ENCODE measurements at places on chromosomes 7 and 10.
A peak's percentile ranks its signal among the peaks of the same experiment; 100 is the strongest.

GRCh38 chr10:78362406-78363022 is 328.9 kb downstream of the RPS24 start:
- no peak for DNase-seq

- peak; percentile 55 for DNase-seq
Observed at GRCh38 chr10:83871187-83872081, 267.9 kb upstream of the GHITM start.

DNA sequence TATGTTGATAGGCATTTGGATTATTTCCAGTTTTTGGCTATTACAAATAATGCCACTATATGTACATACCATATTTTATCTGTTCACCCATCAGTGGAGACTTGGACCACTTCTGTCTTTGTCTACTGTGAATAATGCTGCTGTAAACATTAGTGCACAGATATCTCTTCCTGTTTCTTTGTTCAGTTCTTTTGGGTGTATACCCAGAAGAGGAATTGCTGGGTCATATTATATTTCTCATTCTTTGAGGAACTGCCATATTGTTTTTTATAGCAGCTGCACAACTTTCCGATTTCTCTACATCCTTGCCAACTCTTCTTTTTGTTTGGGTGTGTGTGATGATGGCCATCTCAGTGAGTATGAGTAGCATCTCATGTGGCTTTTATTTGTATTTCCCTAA is 218.0 kb downstream of the LRMDA start:
- DNase-seq: no peak

- DNase-seq: no peak
Observed at GRCh38 chr10:76161301-76161582, 729.8 kb downstream of the LRMDA start.

- no peak for DNase-seq
Observed at GRCh38 chr10:102283890-102284289, 38.6 kb downstream of the GBF1 start.

DNA sequence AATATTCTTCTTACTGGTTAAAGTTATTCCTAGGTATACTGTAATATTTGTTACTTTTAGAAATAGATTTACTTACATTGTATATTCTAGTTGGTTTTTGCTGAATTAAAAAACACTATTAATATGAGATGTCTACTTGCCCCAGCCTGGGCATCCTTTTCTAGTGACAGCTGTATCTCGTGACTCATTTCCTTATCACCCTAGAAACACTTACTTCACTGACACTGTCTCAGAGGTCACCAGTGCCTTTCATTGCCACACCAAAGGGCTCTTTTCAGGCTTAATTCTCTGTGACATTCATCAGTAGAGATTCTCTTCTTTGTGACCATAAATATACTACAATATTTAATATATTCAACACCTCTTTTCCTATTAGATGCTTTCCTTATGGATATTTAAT is 194.7 kb downstream of the GALNT17 start:
- no peak for DNase-seq

DNA sequence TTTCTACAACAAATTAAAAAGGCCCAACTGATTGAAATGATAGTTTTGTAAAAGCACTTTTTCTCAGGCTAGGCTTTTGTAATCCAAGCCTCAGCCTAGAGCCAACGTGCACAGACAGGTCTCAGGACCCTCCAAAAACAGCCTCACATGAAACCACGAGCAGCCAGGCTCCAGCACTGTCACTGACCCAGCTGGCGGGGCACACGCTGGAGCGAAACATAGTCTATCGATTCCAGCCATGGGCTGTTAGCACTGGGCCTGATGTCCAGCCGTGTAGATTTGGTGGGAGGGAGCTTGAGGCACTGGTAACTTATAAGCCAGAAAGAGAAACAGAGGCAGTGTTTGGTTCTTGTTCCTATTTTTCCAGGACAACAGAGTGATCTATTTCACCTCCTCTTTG is 104.5 kb downstream of the EBF3 start:
- no peak for DNase-seq

GRCh38 chr7:157519246-157519645 is 182.4 kb downstream of the DNAJB6 start:
- DNase-seq: no peak

GRCh38 chr7:157021071-157021870 is 10.8 kb upstream of the MNX1 start:
- no peak for DNase-seq

GRCh38 chr10:992871-993270 is 4.6 kb downstream of the GTPBP4 start:
- DNase-seq: no peak

- DNase-seq: no peak
Observed at GRCh38 chr7:52283335-52283734, 752.1 kb upstream of the POM121L12 start.

DNA sequence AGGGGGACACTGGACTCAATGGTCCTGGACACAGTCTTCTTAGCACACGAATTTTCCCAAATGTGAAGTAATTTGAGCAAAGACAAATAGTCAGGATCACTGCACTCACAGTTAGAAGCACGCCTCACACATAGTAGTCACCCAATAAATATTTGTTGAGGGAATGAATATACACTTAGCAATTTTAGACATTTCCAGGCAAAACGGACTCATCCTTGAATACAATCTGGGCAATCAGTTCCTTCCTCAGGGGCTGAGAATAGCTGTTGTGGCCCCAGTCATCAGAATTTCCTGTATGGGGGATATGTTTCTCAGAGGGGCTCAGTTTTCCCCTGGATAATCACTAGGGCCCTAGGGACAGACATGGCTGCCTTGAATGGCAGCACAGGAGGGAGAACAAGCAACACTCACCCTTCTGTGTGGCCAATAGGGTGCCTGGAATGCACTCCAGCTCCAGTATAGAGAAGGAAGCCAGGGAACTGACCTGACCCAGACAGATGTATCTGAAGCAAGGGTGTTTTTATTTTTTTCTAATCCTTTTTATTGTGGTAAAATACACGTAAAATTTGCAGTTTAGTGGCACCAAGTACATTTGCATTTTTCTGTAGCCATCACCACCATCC is 282.7 kb upstream of the ZNF32 start:
- no peak for DNase-seq

DNA sequence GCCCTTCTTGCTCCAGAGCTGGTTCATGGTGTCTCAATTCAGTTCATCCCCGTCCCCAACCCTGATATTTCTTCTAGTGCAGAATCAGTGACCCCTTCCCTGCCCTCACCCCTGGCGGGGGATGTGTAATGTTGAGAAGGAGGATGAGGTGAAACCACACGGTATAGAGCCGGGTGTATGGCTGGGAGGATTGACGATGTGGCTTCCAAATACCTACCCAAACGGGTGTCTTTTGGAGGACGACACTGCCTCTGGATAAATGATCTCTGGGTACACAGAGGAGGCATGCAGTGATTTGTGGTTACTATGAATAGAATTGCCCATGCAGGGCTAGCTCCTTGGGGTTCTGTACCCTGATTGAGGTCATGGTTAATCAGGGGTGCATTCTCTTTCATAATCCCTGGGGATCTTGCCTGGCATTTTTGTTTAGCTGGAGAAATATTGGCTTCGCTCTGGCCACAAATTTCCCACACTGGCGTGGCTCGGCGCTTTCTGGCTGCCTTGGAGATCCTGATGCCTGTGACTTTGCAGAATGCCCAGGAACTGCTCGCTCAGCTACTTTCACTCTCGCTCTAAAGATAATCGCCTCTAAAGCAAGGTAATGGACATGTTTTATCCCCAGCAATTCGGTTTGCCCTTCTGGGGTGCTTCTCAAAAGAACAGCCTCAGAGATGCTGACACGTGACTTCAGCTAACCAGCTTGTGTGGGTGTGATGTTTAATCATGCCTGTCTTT is 89.2 kb downstream of the RBM20 start:
- no peak for DNase-seq

All from CD4-positive, alpha-beta T cell treated with Interleukin-21 for 1 hour (primary cell).